ENCODE measurements at places on chromosomes 5 and 9. TPM values are rescaled to one million over a fixed set of nuclear protein-coding genes. Genes with fewer than 3 reads are reported as not detected.

GRCh38 chr5:71932655-71933338 lies 174.5 kb upstream of the MAP1B start:
- DNase-seq: no peak

- no peak for DNase-seq
Measured at GRCh38 chr9:128122809-128123175, 4.7 kb downstream of the PTGES2 start.

GRCh38 chr5:171615705-171616640 lies 169.6 kb upstream of the SMIM23 start:
- DNase-seq: no peak

- DNase-seq: no peak
Measured at GRCh38 chr5:16135003-16135402, 44.6 kb downstream of the MARCHF11 start.

GRCh38 chr5:181051841-181052671 lies 12.0 kb downstream of the BTNL9 start:
- DNase-seq: no peak

DNA sequence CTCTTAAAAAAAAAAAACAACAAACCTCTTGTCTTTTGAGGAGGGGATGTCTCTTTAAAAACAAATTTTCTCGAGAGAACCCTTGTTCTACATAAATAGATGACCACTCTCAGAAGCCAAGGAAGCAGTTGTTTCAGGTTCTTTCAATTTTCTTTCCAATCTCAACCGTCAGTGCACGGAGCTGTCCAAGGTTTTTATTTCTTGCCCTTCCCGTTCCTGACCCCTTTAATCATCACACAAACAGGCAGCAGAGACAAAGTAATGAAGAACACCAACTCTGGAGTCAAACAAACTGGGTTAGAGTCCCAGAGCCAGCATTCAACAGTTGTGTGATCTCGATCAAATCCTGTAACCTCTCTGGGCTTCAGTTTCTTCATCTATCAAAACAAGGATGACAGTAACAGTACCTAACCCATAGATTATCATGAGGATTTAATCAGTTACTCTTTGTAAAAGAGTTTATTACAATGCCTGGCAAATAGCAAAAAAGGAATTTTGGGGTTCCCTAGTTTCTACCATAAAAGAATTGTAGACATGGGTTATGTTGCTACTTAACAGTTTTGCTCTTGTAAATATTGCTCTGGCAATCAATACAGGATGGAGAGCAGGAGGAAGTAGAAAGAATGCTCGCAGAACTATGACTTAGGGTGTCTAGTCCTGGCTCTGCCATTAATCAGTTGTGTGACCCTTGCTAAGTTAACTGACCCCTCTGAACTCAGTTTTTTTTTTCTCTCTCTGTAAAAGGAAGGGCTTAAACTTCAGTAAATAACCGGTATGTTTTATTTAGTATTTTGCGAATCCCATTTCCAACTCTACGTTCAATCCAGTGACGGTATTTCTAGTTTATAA lies 1.0 kb upstream of the NIM1K start:
- no peak for DNase-seq

GRCh38 chr5:118088448-118088847 lies 899.9 kb downstream of the DTWD2 start:
- DNase-seq: no peak

GRCh38 chr5:174108745-174109144 lies 63.2 kb downstream of the NSG2 start:
- DNase-seq: no peak

- DNase-seq: no peak
Measured at GRCh38 chr5:17431272-17432050, 66.6 kb upstream of the TAF11L2 start.

DNA sequence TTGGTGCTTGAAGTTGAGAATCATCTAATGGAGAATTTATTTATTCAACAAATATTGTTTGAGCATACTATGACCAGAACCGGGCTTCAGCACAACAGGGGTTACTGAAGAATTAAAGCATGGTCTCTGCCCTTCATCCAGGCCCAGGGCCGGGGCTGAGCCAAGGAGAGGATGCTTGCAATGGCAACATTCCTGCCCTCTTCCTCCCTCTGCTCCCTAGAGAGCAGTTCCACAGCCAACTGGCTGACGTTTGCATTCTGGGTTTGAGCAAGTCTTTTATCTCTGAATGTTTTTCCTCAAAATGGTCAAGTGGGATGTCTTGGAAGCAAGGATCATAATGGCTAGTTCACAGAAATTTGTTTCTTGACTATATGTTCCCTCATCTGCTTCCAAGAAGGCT lies 80.7 kb downstream of the GLDC start:
- DNase-seq: no peak

Gene TTC39B
- total RNA-seq: 65.1 TPM

Gene PRDM9
- total RNA-seq: not detected

Gene PPIC
- not detected for total RNA-seq

Data from natural killer cell (primary cell).